Pulmonary artery endothelial cell (primary cell): ENCODE measurements at places on chromosomes 4 and X.

- DNase-seq = no peak
These were observed 19.5 kb upstream of the ZNF41 start for GRCh38 chrX:47502316-47503125.

- no peak for DNase-seq
These were observed 135.6 kb upstream of the MAD2L1 start for GRCh38 chr4:120202222-120202621.

GRCh38 chr4:179586460-179586859, 2144.2 kb upstream of the AGA start:
- no peak for DNase-seq

GRCh38 chrX:27608671-27609070, 18.5 kb downstream of the DCAF8L2 start:
- no peak for DNase-seq

GRCh38 chr4:30696191-30696590, 24.0 kb upstream of the PCDH7 start:
- DNase-seq = no peak

DNA sequence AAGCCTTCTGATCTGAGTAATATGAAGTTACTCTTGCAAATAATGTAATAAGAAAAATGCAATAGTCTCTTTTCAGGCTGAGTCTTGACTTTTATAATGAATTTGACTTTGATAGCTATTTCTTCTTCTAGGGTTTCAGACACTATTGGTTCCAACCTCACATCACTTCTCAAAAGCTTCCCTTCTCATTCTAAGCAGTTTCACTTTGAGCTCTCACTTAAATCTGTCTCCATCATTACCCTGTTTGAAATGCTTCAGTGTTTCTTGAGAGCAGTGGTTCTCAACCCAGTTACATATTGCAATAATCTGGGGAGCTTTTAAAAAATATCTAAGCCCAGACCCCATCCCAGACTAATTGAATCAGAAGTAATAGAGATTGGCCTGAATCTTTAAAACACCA, 40.5 kb upstream of the BMP2K start:
- DNase-seq = no peak

GRCh38 chr4:120824946-120825345, 97.6 kb downstream of the PRDM5 start:
- no peak for DNase-seq

DNA sequence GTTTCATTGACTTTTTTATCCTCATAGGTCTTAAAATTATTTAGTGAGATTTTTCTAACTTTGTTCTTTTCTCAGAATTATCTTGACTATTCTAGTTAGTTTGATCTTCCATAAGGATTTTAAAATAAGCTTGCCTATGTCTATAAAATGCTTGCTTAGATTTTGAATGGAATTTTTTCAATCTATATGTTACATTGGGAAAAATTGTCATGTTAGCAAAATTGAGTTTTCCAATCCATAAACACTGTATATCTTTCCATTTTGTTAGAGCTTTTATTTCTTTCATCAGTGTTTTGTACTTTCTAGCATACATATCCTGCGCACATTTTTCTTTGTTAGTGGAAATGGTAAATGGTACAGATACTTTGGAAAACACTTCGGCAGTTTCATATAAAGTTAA, 312.9 kb downstream of the PDHA2 start:
- DNase-seq = no peak

DNA sequence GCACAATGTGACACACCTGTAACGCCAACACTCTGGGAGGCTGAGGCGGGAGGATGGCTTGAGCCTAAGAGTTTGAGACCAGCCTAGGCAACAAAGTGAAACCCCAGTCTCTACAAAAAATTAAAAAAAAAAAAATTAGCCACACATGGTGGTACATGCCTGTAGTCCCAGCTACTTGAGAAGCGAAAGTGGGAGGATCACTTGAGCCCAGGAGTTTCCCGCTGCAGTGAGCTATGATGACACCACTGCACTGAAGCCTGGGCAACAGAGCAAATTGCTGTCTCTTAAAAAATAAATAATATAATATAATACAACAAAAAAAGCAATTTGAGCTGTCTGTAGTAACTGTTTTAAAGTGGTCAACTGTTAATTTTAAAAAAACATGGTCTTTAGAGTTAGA, 13.2 kb downstream of the SPOCK3 start:
- no peak for DNase-seq

DNA sequence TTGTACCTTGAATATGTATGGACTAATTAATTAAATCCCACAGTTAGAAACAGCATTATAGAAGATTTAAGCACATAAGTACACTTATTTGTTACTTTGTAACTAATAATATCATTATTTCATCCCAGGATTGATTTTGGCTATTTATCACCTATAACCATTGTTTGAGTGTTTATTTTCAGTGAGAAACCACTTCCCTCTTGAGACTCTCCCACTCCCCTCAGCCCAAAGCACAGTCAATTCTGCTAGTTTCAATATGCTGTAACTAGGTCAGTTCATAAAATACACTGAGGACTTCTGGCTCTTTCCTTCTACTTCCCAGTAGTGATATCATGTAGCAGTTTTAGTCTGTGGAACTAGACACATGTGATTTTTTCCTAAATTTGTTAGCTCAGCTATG, 16.3 kb downstream of the OFD1 start:
- DNase-seq = no peak

GRCh38 chrX:18886005-18886343, 97.9 kb downstream of the PHKA2 start:
- no peak for DNase-seq

DNA sequence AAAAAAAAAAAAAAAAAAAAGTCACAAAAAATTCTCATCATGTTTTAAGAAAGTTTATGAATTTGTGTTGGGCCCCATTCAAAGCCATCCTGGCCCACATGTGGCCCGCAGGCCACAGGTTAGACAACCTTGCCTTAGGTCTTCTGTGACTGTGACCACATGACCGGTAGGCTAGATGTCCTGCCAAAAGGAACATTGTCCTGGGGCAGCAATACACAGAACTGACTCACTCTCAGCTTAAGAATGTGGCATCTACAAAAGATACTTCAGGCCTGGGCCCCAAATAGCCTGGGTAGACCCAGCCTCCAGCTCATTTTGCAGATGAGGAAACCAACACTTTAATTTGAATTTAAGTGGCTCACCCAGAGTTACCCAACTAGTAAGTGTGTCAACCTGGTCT, 10.0 kb downstream of the AWAT2 start:
- no peak for DNase-seq

- DNase-seq = no peak
These were observed 20.1 kb upstream of the CSF2RA start for GRCh38 chrX:1248331-1249061.

GRCh38 chrX:51336584-51336983, 4.0 kb downstream of the NUDT10 start:
- no peak for DNase-seq
